ENCODE measurements at places on chromosomes 2 and 18.
A peak's percentile ranks its signal among the peaks of the same experiment; 100 is the strongest.

GRCh38 chr18:78813936-78814710 is 165.5 kb upstream of the SALL3 start:
- no peak for DNase-seq

GRCh38 chr2:66463206-66463755 is 28.4 kb downstream of the MEIS1 start:
- no peak for DNase-seq

- DNase-seq, result peak; percentile 16
These were observed 510 bp downstream of the NCKAP1 start for GRCh38 chr2:183037553-183038340.

GRCh38 chr2:16154501-16155280 is 214.3 kb downstream of the MYCN start:
- no peak for DNase-seq

- DNase-seq, result no peak
These were observed 3.3 kb upstream of the ACTR3 start for GRCh38 chr2:113886479-113887008.

GRCh38 chr2:238286551-238286950 is 1.9 kb downstream of the PER2 start:
- DNase-seq, result no peak

- DNase-seq, result no peak
These were observed 16.5 kb downstream of the NCOA1 start for GRCh38 chr2:24507549-24507948.

DNA sequence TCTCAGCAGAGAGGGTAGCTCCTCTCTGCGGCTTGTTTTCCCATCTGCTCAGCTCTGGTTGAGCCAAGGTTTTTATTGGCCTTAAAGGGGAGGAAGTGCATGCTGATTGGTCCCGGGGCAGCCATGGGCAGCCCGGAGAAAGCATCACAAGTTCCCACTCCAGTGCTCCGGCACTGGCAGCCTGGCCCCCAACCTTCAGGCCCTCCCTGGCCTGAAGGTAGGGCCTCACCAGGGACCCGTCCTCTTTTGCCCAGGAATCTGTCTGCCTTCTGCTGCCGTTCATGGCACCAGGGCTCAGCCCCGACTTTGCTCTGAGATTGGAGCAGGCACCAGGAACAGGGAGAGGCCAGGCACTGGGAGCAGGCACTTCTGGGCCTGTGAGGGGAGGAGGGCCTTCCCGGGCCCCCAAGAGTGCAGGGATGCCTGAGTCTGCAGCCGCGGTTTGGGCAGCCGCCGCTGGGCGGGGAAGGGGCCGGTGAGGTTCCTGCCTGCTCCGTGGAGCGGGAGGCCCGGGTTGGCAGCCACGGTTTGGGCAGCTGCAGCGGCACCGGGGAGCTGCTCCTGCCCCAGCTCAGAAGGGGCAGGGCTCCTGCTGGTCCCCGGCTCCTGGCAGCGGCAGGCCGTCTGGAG is 17.5 kb upstream of the ILKAP start:
- DNase-seq, result no peak

GRCh38 chr2:37585295-37585908 is 86.0 kb downstream of the CDC42EP3 start:
- DNase-seq, result no peak

DNA sequence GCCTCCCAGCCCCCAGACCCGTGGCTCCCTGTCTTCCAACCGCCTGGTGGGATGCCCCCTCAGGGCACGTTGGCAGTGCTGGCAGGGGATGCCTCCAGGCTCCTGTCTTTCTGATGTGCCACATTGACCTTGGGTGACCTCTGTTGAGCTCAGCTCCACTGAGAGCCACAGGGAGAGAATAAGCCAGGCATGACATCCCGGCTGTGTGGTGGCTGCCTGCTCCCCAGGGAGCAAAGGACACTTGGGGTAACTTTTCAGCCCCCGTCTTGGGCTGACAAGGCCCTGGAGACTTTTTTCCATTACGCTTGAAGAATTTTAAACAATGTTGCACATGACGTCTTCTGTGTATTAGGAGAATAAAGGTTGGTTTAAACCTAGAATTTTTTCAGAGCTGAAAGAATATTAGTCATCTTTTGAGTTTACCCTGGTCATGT is 246.0 kb downstream of the TSN start:
- DNase-seq, result no peak

All from effector CD8-positive, alpha-beta T cell (primary cell).